ENCODE measurements at places on chromosomes 1 and 21.

DNA sequence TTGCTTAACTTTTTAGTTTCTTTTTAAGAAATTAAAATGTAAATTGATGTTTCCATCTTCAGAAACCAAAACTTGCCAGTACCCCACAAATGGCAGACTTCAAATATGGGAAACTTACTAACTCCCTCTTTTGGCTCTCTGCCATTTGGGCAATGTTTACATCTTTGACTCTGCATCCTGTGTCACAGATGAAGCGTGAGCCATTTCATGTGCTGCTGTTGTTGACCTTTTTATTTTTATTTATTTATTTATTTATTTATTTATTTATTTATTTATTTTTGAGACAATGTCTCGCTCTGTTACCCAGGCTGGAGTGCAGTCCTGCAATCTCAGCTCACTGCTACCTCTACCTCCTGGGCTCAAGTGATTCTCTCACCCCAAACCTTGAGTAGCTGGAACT, 16.0 kb upstream of the COG2 start:
- no peak for DNase-seq

DNA sequence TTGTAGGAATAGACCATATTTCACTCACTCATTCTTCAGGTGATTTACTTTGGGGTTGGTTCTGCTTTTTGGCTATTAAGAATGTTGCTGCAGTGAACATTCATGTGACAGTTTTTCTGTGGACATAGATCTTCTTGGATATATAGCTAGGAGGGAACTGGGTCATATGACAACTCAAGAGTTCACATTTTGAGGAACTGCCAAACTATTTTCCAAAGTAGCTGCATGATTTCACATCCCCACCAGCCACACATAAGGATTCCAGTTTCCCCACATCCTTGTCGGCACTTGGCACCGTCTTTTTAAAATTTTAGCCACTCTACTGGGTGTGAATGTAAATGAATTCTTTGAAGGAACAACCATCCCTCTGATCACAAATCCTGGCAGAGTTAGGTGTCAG, 126.0 kb downstream of the PRDM2 start:
- DNase-seq: no peak

GRCh38 chr1:10909697-10910680, 102.5 kb upstream of the TARDBP start:
- DNase-seq: no peak

DNA sequence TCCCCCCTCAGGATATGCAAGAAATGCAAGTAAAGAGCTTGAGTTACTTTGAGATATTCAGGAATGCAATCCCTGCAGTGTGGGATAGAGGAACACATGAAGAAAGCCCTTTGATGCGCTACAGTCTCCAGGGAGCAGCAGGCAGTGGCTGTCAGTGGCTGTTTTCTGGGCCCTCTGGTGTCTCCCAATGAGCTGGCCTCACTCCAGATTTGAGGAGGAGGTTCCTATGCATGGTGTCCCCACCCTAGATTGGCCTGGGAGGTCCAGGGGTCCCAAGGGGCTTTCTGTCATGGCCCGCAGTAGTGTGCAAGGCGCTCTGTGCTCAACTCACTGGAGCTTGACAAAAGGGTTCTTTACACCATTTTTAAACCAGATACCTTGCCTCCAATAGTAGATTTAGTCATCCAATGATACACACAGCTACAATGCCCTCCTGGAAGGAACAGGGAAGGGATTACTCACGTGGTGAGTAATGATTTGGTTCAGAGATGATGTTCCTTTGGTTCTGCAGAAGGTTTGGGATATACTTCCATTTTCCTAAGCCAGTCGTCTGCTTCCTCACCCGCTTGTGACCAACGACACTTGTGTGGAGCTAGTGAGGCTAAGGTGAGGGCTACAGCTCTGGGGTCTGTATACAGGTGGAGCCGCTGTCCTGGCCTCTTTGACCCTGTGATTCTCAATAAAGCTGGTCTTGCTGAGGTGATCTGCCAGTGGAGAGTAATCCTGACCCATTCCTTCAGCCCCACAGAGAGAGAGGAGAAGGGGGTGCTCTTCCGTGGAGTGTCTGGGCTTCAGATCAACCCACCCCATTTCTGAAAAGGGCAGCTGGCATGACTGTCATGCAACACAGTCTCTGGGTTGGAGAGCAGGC, 6.6 kb downstream of the BATF3 start:
- DNase-seq: no peak

DNA sequence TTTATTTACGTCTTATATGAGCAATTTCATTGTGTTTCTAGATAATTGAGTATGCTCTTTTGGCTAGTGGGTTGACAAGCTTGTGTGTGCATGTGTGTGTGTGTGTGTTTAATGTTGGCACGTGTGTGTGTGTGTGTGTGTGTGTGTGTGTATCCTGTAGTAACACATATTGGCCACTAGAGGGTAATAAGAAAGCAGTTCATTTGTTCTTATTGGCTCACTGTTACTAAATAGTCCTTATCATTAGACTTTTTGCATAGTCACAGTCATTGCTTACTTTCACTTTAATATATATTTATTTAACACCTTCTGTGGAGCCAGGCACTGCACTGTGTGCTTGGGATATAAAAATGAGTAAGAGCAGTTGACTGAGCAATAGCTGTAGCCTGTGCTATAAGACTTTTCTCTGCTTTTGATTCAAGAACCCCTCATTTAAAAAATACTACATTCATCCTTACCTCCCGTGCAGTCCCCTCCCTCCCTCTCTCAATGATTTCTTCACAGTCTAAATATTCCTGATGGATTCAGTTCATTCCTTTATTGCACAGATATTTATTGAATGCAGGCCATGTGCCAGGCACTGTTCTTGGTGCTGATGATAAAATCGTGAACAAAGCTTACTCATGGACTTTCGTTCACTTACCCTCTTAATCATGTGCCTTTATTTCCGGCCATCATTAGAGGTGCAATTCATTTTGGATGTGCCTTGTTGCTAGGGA, 96.7 kb downstream of the DYRK1A start:
- no peak for DNase-seq

DNA sequence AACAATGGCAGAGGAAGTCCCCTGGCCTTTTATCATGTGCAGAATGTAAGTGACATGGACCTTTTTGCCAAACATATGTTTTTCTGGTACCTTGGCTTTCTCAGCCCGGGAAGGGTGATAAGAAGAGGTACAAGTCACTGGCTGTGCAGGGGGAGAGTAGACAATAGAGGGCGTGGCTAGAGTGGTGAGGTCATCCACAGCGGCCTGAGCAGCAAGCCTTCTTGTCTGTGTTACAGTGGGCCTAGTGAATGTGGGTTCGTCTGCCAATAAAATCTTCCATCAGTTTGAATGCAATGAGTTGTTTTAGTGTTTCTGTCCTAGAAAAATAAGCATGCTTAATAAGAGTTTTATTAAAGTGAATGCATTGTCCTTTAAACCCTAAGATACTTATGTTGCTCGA, 59.0 kb upstream of the PGD start:
- DNase-seq: no peak

GRCh38 chr1:212578041-212578440, 30.5 kb upstream of the ATF3 start:
- no peak for DNase-seq

- no peak for DNase-seq
These were observed 52.0 kb upstream of the FAM20B start for GRCh38 chr1:178973652-178974101.
